ENCODE measurements at places on chromosomes 4 and X. TPM values are rescaled to one million over a fixed set of nuclear protein-coding genes. Genes with fewer than 3 reads are reported as not detected.

- no peak for ATAC-seq
These were observed 52.2 kb downstream of the SULT1B1 start for GRCh38 chr4:69708211-69708610.

DNA sequence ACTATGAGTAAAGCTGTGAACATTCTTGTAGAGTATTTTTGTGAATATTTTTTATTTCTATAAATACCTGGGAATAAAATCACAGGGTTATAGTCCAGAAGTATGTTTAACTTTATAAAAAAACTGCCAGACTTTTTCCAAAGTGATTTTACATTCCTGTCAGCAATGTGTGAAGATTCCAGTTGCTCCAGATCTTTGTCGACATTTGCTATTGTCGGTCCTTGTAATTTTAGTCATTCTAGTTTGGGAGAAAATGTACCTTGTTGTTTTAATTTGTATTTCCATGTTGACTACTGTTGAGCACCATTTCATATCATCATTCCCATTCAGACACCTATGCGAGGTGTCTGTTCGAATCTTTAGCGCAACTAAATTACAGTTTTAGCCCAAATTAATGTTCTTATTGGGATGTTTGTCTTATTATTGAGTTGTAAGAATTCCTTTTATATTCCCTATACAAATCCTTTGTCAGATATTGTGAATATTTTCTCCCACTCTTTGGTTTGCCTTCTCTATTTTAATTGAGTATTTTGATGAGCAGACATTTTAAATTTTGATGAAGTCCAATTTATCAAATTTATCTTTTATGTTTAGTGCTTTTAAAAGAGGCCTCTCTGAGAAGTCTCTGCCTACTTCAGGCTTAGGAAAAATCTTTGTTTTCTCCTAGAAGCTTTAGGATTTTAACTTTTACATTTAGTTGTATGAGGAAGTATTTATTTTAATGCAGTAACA lies 2.6 kb downstream of the CEP135 start:
- no peak for ATAC-seq

- no peak for ATAC-seq
These were observed 7.8 kb upstream of the TMPRSS11D start for GRCh38 chr4:67891645-67892044.

DNA sequence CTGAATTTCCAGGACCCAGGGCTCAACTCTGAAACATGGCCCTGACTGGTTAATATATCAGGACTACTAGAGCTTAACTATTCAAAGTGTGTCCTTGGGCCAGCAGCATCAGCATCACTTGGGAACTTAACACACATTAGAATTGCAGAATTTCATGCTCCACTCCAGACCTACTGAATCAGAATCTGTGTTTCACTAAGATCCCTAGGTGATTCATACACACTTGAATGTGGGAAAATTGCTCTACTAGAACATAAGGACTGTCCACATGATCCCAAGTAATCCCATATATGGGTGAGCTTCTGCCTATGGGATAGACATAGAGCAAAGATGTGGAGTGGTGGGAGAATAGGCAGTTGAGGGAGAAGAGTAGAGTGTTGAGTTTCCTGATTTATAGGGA lies 192.5 kb upstream of the CLNK start:
- no peak for ATAC-seq

Gene WNK3
- total RNA-seq = 3.5 TPM

GRCh38 chr4:150773729-150774449 lies 191.9 kb downstream of the MAB21L2 start:
- ATAC-seq = no peak

Gene PPP2R2C
- total RNA-seq = 0.94 TPM

Gene TSPAN7
- 25.7 TPM for total RNA-seq
